ENCODE measurements at places on chromosomes 6 and 20. TPM values are rescaled to one million over a fixed set of nuclear protein-coding genes. Genes with fewer than 3 reads are reported as not detected.

DNA sequence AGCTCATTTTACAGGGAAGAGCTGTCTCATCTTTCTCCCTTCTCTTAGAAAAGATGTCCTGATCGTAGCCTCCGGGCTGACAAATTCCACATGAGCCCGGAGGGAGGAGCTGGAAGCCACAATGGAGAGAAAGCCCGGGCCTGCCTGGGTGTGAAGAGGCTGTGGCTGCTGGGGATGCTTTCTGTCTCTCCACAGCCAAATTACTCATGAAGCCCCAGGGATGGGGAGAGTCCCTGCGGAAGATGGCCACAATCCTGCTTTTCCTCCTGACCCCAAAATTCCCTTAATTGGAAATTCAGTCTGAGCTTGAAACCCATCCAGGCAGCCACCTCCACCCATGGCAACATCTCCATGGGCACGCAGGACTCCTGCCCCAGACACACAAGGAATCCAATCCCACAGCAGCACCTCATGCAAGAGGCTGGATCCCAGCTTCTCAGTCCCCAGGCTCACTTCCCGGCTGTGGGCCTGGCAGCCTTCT lies 32.4 kb downstream of the JPH2 start:
- DNase-seq = no peak

DNA sequence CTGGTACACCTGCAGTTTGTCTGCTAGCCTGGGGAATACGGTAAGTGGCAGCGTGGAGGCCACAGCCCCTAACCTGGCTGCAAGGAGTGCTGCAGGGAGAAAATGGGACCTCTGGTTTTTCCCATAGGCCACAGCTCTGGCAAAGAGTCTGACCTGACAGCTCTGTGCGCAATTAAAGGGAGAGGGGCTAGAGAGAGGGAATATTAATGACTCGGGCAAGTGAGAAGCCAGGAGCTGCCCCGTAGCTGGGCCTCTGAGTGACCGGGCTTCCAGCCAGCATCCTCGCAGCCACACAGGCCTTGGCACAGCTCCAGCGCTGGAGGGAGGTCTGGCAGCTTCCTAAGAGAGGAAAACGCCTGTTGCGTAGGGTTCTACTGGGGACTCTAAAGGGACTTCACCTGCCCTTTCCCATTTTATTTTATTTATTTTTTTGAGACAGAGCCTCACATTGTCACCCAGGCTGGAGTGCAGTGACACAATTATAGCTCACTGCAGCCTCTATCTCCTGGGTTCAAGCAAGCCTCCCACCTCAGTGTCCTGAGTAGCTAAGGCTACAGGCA lies 18.2 kb upstream of the OCSTAMP start:
- peak; percentile 77 for DNase-seq

GRCh38 chr20:15196547-15197255 lies 859.3 kb upstream of the FLRT3 start:
- DNase-seq = no peak

DNA sequence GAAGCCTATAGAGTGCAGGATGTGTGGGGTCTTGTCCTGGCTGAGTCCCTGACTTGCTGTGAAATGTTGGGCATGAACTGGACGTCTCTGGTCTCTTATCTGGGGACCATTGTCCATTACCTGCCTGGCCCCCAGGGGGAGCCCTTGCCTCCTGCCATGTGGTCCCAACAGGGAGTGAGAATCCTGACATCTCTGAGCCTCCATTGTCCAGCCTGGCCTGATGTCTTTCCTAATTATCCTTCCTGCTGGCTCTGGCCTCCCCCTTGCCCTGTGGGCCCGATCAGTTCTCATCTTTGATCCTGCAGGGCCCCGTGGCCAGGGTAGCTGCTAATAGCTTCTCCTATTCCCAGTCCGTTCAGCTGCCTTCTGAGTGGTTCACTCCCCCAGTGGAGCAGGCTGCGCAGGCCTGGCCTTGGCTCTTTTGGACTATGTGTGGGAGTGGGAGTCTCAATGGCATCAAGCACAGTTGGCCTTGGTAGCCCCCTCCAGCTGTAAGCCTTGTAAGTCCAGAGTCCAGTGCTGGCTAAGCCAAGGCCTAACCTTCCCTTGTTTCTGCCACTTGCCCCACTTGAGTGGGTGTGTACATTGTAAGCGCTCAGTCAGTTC lies 77.9 kb upstream of the RALY start:
- peak; percentile 51 for DNase-seq

The SIRPD gene
- 0.18 TPM for total RNA-seq

The SEC23B gene
- 89.5 TPM for total RNA-seq

GRCh38 chr6:141848029-141848890 lies 284.5 kb upstream of the GJE1 start:
- DNase-seq = peak; percentile 75
